A549 (cell line): ENCODE measurements at places on chromosomes 2 and 18. TPM values are rescaled to one million over a fixed set of nuclear protein-coding genes. Genes with fewer than 3 reads are reported as not detected.
A peak's percentile ranks its signal among the peaks of the same experiment; 100 is the strongest.

DNA sequence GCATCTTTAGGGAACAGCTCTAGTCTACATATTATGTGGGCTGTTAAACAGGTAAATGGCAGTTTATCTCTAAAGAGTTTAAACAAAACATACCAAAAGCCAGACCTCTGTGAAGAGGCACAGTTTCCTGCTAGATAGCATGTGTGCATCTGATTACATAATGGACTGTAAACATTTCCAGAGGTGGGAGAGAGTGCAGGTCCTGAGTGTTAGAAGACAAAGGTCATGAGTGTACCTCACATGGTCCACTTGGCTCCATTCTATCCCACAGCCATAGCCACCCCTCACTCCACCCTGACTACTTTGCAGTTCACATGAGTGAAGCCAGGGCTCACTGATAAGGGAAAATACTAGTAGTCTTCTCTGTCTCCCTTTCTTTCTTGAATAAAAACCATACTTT lies 233.4 kb downstream of the MTX2 start:
- DNase-seq: no peak

GRCh38 chr2:162044586-162044985 lies 29.4 kb downstream of the DPP4 start:
- no peak for DNase-seq

Gene RESP18
- not detected in 3 replicates for polyA plus RNA-seq

Gene ANXA4
- 514 to 554 TPM (median 521 TPM) in 3 replicates for polyA plus RNA-seq

Gene PSMA8
- polyA plus RNA-seq: not detected in 3 replicates

Gene CNTNAP5
- polyA plus RNA-seq: not detected in 3 replicates

GRCh38 chr2:4780679-4781078 lies 911.5 kb upstream of the SOX11 start:
- DNase-seq: no peak

DNA sequence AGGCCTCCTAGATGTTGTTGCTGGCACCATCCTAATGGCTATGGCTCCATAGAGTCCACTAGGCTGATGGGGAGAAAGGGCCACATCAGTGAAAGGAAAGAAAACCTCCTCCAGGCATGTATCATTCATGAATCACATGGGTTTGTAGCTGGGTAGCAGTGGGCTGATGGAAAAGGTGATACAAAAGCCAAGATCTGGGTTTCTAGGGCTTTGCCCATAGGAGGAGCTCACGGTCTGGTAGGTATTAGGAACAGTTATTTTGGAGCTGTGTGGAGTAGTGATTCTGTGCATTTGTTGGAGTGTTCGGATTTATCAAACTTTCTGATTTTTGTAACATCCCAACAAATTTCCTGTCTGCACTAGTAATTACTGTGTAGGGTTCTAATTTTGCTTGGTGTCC lies 259.2 kb downstream of the SLC4A3 start:
- peak; percentile 3 for DNase-seq

DNA sequence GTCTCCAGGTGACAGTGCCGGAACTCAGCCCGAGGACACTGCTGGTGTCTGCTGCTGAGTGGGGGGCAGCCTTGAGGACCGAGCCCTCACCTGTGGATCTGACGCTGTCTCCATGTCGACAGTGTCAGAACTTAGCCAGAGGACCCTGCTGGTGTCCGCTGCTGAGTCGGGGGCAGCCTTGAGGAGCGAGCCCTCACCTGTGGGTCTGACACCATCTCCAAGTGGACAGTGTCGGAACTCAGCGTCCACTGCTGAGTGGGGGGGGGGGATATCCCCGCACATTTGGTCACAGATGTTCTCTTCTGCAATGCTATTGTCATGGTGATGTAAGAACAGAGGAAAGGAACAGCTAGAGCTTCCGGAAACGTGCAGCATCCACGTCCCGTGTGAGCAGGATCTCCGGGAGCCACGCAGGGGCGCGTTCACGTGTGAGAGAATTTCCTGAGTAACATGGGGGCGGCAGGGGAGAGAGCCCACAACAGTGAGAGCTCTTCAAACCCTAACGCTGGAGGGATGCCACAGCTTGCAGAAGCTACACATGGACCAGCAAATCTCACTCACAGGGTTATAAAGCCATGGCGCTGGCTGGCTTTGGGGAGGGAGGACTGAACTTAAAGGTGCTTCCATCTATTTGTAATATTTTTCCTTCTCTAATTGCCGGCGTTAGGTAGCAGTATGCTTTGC lies 250.7 kb upstream of the SALL3 start:
- DNase-seq: no peak

GRCh38 chr2:222306393-222307142 lies 7.8 kb upstream of the PAX3 start:
- DNase-seq: no peak

Gene ABCB11
- 0.01 to 0.03 TPM in 2 of 3 replicates, not detected in the other for polyA plus RNA-seq

DNA sequence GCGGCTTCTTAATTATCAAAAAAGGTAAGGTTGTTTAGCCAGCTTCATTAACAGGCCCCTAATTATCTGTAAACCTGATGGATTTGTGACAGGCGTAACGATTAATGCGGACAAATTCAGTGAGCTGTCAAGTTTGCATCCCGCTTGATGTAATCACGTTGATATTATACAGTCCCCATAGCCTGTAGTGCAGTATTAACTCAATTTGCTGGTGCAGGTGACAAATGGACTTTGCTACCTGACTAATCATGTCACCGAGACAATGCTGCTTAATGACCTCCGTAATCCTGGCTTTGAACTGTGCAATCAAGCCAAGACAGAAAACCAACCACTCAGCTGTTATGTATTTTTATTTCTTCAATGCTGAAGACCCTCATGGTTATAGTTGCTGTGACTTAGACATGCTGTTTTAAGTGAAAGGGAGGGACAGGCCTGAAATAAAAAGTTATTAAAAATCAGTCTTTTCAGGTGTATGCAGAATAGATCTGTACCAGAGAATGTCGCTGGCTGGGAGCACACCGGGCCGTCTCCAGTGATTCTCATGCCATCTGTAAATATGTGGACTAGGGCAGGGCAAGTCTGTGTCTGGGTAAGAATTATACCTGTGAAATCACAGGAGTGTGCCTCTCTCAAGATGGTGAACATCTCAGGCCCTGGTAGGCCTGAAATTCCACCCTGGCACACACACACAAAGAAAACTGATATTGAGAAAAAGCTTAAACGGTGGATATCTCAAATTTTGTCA lies 4.3 kb downstream of the TSHZ1 start:
- no peak for DNase-seq

DNA sequence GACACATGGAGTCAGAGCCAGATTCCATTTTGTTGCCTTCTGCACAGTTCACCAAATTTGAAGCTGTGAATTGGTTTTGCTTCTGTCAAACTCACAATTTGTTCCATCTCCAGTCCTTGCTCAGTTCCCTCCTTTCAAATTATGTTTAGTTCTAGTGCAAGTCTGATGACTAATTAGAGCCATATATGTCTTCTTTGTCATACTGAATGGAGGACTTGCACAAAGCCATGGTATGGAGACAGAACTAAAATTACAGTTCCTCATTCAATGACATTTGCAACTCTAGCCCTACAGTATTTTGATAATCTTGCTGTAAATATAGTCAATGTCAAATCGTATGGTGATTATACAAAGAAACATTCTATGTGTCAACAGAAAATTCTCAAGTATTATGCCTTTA lies 936.9 kb upstream of the CELF4 start:
- no peak for DNase-seq

GRCh38 chr2:207370646-207371045 lies 159.1 kb upstream of the CREB1 start:
- DNase-seq: no peak

Gene DNAH6
- polyA plus RNA-seq: 0.05 to 0.13 TPM (median 0.08 TPM) in 3 replicates

DNA sequence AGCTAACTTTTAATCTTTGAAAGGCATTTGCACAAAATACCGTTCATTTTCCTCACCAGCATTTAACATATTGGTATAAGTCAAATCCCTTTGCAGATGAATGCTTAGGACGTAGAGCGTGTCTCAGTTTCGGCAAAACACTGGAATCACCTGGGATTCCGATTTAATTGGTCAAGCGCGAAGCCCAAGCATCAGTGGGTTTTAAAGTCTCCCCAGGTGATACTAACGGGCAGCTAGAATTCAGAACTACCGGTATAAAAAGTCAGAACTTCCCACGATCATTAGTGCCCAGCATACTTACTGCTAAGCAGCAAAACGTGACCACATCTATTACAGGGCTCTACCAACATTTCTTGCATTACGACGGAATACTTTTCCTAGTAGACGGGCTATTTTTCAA lies 24.6 kb downstream of the ALPK2 start:
- no peak for DNase-seq

GRCh38 chr18:40235836-40236235 lies 1719.2 kb upstream of the PIK3C3 start:
- DNase-seq: no peak

Gene KCNK3
- 1.6 to 3.4 TPM (median 2.4 TPM) in 3 replicates for polyA plus RNA-seq

DNA sequence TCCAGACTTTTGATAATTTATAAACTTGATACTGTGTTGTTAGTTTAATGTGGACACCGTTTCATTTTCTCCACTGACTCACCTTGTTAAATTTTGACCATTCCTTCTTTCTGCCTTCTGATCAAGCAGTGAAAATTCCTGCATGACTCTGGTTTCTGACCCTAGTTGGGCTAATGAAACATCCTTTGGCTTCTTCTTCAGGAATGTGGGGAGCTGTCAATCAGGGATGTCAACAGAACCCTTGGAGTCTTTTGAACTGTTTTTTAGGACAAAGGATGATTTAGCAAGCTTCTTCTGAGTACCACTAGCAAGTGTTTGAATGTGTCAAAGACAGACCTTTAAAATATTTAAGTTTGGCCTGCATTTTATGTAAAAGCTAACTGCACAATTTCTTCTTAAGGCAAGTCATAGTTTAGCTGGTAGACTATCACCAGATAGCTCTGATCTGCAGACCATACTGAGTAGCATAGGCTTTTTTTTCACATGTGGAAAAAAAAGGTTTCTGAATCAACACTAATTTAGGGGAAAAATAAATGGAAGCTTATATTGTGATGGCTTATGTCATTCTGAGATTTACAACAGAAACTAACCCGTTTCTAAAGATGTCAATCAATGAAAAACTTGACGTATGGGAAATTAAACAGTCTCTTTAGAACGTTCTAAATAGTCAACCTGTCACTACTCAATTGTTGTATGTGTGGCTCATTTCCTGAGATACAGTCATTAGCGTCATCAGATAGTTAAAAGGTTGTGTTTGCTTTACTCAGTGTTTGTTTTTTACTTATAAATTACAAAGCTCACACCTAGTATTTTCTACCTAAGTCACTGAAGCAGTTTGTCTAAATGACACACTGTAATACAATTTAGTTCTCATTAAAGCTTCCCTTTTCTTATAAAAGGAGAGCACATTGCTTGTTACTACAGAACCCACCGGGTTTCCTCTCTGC lies 311.4 kb downstream of the PTPRM start:
- peak; percentile 74 for DNase-seq

GRCh38 chr18:25305584-25305983 lies 46.4 kb downstream of the ZNF521 start:
- no peak for DNase-seq

Gene COL6A3
- polyA plus RNA-seq: 0.04 to 0.16 TPM (median 0.10 TPM) in 3 replicates
